ENCODE measurements at places on chromosomes 2 and 18.

DNA sequence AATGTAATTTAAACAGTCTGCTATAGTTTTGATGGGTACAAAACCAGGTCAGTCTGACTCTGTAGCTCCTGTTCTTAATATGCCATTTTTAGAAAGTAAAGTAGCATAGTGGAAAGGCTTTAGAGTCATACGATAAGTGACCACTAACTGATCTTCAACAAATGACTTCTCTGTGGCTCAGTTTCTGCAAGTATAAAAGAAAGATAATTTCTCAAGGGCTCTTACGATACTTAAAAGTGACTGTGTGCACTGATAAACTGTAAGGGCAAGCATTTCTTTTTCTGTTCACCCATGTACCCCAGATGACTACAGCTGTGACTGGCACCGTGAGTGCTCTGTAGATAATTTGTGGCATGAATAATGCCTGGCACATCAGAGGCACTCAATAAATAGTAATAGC, 178.7 kb downstream of the LCLAT1 start:
- no peak for DNase-seq

DNA sequence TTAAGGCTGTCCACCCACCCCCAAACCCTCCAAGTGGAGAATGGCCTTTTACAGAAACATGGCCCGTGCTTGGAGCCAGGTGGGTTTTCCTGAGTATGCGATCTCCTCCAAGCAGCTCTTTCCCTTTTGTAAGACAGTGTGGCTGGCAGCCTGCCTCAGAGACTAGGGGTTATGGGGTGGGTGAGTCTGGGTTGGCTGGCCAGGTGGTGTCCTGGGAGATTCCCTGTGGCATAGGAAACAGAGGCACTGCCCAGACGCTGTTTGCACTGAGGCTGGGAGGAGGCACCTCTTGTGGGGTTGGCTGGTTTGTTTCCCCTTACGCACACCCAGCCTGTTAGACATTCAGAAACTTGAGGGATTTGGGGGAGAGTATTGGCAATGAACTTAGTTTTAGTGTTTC, 82.3 kb upstream of the MCFD2 start:
- DNase-seq = no peak

DNA sequence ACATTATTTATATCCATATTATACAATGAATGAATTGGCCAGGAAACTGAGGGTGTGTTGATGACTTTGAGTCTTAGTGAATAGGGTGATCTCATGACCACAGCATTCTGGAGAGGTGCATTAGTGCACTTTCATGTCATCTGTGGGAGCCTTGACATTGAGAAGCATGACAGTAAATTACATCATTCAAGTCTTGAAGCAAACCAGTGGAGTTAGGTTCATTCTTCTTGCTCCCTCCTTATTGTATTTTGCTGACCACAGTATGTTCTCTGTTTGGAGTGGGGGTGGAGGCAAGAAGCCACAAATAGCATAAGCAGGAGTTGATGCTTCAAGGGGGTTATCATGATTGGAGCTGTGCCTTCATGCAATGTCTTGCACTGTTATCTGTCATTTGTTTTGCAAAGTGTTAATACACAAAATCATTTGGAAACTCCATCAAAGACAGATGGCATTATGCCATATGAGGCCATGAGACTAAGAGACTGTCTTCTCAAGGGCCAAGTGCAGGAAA, 680.2 kb downstream of the NYAP2 start:
- DNase-seq = no peak

DNA sequence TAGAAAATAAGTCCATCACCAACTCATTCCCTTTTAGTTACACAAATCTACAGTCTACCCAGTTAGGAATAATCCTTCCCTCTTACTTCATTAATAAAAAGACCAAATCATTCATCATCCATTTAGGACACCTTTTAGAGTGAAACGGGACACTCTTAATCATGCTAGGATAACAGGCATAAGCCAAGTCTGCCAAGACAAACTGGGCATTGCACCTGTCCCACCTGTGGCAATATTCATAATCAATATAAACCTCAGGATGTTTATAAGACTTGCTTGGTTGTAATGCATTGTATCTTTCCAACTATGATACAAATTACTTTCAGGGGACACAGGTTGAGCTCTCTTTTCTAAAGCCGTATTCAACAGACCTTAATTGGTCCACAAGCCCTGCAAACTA, 82.7 kb upstream of the SH3BP4 start:
- no peak for DNase-seq

DNA sequence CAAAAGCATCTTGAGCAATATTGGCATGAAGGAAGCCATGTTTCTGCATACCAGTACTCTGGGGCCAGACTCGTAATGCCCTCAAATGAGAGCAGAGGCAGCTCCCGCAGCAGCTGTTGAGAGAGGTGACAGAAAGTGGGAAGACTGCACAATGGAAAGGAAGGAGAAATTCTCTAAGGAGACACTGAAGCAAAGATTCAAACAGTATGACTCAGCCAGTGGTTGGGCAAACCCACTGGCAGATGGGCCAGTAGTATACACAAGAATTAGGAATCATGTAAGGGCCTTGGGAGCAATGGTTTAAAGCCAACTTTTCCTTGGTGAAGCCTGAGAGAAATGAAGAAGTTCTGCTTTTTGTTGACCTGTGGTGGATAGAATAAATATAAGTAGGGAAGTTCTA, 2092.7 kb upstream of the PIK3C3 start:
- no peak for DNase-seq

DNA sequence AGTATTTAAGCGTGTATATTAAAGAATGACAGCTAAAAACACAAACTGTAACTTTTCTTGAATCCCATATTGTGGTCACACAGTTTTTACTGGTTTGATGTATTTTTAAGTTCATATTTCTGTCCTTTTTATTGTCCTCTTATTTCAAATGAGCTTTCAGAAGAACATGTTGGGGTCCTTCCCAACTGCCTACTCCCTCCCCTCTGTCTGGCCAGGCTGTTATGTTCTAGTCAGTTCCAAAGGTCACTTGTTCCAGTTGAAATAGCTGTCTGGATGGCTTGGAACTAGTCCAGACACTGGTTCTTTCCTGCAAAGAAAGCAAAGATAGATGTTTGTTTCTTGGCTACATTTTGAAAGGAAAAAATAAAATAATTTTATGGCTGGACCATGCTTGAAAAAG, 306.9 kb downstream of the GULP1 start:
- DNase-seq = no peak

GRCh38 chr2:151576080-151576479, 158.2 kb downstream of the NEB start:
- no peak for DNase-seq

DNA sequence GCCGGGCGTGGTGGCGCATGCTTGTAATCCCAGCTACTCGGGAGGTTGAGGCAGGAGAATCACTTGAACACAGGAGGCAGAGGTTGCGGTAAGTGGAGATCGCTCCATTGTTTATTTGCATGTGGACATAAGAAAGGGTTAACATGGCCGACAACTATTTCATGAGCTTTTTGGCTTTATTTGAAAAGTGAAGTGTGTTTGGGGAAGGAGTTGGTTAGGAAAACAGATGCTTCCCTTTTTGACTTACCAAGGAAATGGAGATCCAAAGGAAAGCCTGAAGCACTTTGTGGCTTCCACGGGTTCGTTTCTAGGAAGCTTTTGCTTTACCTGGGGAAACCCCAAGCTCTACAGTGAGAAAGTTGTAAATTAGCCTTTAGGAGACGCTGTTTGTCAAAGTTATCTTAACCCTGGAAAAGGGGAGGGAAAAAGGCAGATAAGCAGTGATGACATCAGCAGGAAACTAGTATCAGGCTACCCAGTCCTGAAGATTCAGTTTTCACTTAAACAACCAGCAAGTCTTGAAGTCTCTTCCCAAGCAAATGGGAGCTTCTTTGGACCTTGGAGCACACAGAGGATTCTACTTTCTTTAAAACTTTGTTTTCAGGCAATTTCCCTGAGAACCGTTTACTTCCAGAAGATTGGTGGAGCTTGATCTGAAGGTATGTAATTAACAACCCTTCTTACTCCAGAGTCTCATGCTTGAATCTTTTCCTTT, at the start of gene CASP10:
Gene CASP10, plus strand, starts transcription at position 492 of the 715 bp plus-strand sequence. CDS start 2,637 bp downstream, outside the sequence.
- DNase-seq = peak; percentile 75

GRCh38 chr2:105843476-105844374, 99.0 kb downstream of the NCK2 start:
- no peak for DNase-seq

DNA sequence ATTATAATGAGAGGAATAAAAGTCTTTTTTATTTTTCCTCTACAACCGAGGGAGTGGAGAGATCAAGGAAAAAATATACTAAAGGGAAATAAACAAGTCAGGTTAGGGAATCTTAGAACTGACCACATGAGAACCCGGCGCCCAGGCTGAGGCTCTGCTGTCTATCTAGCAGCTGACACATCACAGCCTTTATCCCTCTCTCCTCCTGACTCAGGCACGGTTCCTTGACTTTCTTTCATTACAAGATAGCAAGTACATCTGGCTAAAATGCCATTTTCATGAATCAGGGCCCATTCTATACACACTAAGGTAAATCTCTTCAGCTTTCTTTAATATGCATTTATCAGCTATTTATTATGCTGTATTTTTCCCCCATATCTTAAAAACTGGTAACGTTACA, 296.0 kb downstream of the TMX3 start:
- no peak for DNase-seq

DNA sequence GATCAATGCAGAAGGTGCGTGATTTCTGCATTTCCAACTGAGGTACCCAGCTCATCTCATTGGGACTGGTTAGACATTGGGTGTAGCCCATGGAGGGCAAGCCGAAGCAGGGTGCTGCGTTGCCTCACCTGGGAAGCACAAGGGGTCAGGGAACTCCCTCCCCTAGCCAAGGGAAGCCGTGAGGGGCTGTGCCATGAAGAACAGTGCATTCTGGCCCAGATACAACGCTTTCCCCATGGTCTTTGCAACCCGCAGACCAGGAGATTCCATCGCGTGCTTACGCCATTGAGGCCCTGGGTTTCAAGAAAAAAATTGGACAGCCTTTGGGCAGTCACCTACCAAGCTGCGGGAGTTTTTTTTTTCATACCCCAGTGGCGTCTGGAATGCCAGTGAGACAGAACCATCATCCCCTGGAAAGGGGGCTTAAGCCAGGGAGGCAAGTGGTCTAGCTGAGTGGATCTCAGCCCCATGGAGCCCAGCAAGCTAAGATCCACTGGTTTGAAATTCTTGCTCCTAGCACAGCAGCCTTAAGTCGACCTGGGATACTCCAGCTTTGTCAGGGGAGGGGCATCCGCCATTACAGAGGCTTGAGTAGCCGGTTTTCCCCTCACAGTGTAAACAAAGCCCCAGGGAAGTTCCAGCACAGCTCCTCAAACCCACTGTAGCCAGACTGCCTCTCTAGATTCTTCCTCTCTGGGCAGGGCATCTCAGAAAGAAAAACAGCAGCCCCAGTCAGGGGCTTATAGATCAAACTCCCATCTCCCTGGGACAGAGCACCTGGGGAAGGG, 21.7 kb downstream of the TFPI start:
- no peak for DNase-seq

DNA sequence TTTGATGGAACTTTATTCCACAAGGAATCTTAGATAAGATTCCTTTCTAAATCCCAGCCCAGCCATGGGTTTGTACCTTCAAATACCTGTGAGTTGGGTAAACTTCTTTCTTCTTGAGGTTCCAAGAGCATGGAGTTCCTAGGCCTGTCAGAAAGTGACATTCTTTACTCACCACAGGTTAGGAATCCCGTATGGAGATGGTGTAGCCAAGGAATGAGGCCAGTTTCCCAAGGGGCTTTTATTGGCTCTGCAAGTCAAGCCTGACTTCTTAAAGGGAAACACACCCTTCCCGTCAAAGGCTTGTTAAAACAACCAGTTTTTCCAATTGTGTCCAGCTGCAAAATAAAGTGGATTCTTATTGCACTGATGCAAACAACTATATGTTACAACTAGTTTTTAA, 45.8 kb downstream of the STK17B start:
- no peak for DNase-seq

- DNase-seq = no peak
Observed at GRCh38 chr18:66211749-66212148, 392.1 kb downstream of the CDH19 start.

DNA sequence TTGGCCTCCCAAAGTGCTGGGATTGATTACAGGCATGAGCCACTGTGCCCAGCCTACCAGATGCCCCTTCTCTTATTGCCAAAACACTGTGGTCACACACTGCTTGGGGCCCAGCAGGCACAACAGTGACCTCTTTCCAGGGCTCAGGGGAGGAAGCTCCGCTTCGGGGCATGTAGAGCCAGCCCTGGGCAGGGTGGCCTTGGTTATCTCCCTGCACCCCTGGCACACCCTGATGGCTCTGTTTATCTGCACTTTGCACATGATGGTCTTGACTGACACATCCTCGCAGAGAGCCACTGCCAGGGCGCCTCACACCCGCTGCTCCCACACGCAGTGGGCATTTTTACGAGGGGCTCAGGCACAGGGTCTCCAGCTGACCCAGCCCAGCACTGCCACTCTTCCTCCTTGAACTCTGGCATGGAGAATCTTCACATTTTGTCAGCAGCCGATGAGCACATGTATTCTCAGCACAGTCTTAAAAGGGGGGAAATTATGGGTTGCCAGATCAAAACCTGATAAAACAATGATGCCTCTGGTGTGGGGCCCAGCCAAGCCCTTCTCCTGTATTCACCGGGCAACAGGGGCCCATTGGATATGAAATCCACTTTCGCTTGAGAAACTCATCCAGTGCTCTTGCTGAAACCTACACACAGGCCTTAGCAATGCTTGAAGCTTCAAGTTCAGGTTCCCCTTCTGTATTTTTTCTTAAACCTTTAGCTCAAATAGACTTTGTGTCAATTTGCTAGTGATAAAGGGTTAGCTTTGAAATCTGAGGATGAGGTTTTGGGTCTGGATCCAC, 5.9 kb downstream of the GYPC start:
- DNase-seq = no peak

- no peak for DNase-seq
Observed at GRCh38 chr2:60489289-60489688, 64.2 kb downstream of the BCL11A start.

DNA sequence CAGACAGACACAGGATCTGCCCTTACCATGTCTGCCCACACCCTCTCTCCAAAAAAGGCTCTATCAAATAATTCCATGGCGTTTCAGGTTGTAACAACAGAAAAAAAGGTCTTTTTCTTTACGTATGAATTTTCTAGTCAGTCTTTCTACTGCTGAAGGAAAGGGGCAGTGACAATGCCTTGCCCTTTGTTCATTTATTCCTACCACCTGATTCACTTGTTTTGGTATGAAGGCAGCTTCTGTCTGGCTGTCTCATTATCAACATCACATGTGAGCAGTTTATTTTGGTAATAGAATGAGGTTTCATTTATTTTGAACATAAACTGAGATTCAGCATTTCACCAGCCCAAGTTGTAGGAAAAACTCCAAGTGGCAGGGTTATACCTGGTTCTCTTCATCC, 94.3 kb upstream of the KLF7 start:
- no peak for DNase-seq

GRCh38 chr2:207925601-207926000, 99.7 kb downstream of the PLEKHM3 start:
- no peak for DNase-seq

GRCh38 chr2:75870651-75871137, 160.0 kb upstream of the GCFC2 start:
- DNase-seq = no peak

Data from Caco-2 (cell line).